Epithelial cell of proximal tubule (primary cell): ENCODE measurements at places on chromosomes 6 and 20. TPM values are rescaled to one million over a fixed set of nuclear protein-coding genes. Genes with fewer than 3 reads are reported as not detected.

The HLA-DRB1 gene
- not detected in 2 replicates for total RNA-seq

DNA sequence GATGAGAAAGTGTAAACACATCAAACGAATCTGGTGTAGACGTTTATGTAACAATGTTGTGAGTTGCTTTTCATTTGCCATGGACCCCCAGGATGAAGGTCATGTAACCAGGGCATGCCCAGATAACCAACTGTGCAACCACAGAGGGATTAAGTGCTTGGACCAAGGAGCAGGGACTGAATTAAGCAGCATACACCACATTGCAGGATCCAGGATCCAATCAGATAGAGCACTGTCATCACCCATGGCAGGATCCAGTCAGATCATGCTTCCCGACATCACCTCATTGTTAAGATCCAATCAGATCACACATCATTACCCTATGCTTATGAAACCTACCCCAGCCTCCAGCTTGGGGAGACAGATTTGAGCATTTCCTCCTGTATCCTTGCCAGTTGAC is 74.3 kb upstream of the RCAN2 start:
- DNase-seq: no peak

- DNase-seq: no peak
Observed at GRCh38 chr6:98787435-98787834, 46.9 kb upstream of the POU3F2 start.

GRCh38 chr6:128504003-128504654 is 16.3 kb downstream of the PTPRK start:
- no peak for DNase-seq

DNA sequence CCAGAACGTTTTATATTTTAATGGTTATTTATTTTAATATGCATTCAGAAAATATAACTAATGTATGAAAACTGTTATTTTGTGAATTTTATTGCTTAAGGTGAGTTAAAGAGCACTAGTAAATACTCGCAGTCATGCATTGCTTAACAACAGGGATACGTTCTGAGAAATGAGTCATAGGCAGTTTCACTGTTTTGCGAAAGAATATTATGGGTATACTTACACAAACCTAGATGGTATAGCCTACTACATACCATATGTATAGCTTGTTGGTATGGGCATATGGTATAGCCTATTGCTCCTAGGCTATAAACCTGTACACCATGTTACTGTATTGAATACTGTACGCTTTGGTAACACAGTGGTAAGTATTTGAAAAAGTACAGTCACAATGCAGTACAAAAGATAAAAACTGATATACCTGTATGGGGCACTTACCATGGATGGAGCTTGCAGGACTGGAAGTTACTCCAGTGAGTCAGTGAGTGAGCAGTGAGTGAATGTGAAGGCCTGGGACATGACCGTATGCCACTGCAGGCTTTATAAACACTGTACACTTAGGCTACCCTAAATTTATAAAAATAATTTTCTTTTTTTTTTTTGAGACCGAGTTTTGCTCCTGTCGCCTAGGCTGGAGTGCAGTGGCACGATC is 38.5 kb downstream of the ARFGEF2 start:
- no peak for DNase-seq

- DNase-seq: no peak
Observed at GRCh38 chr6:73858376-73858775, 162.4 kb downstream of the CD109 start.

GRCh38 chr6:885051-885590 is 192.2 kb upstream of the EXOC2 start:
- no peak for DNase-seq

DNA sequence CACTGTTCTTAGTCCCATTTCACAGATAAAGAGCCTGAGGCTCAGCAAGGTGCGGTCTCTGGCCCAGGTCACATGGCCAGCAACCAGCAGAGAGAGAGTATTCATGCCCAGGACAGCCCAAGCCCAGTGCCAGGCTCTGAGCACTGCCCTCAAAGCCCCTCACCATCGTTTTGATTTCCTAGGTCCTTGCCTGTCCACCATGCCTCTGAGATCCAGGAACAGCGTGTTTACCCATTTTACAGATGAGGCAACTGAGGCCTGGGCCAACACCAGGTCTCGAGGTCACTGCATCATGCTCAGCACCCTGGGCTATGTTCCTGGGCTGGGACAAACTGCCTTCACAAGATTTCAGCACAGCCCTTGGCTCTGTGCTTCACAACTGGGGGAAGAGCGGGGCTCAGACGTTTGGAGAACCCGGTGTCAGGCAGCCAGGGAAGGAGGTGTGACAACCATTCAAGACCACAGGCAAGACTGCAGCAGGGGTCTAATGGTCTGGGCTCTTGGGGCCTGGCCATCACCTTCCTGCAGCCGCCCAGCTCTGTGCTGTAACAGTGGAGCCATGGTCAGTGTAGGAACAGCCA is 1.3 kb upstream of the BPIFA2 start:
- no peak for DNase-seq

GRCh38 chr20:2751878-2752566 is 48.4 kb downstream of the CPXM1 start:
- no peak for DNase-seq

GRCh38 chr20:44959638-44960102 is 527 bp downstream of the TOMM34 start:
- DNase-seq: no peak

The MRAP2 gene
- total RNA-seq: 0.17 TPM in 1 of 2 replicates, not detected in the other

The JAG1 gene
- 26.3 and 42.8 TPM in 2 replicates for total RNA-seq

The CLPSL2 gene
- not detected in 2 replicates for total RNA-seq

DNA sequence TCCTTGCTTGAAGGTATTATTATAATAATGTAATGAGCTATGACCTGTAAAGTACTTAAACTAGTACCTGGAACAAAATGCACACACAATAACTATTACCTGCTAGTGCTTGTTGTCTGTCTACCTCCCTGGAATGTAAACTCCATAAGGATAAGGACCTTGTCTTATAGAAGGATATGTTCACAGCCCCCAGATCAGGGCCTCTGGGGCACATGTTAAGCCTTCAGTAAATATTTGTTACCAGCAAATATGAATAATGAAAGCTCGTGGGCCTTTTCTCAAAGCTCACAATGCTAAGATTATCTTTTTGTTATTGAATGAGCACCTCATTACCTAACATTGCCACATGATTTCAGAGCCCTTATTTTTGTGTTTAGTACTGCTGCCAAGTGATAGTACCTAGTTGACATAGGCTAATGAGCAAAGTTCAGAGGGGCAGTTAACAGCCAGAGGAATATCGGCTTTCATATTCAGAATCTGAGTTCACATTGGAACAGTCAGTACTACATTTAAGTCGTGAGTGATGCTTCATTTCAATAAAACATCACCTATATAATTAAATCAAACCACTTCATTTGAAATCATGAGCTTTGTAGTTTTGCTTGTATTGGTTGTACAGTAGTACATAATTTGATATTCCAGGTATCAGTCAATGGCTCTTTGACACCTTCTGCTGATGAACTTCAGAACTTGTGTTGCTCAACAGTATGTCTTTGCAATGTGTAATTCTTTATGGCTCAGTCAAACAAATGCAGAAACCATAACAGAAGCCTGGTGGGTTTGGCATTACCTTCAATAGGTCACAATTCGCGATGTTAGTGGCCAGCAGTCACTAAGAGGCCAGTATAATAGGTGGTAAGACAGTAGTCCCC is 11.8 kb upstream of the SMLR1 start:
- DNase-seq: no peak

DNA sequence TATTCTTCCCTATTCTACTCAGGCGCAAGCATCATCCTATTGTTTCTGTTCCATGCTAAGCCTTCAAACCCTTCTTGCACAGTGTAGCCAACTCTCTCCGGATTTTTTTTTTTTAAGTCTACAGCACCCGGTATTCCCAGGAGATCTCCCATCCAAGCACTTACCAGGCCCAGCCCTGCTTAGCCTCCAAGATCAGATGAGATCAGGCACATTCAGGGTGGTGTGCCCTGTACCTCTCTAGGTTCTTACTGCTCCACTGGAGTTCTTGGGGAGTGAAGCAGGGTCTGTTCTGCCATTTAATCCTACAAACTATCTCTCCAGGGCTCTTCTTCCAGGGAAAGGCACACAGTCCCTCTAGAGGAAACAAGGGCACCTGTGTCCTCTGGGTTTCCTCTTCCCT is 14.9 kb upstream of the NUP153 start:
- DNase-seq: no peak

- no peak for DNase-seq
Observed at GRCh38 chr6:44091981-44092884, 35.0 kb downstream of the MRPL14 start.

- no peak for DNase-seq
Observed at GRCh38 chr6:42295181-42295580, 77.5 kb upstream of the MRPS10 start.

The XKR7 gene
- under 0.01 and 0.17 TPM in 2 replicates for total RNA-seq

The CFAP206 gene
- total RNA-seq: 0.40 and 1.2 TPM in 2 replicates

The BFSP1 gene
- 2.3 and 4.4 TPM in 2 replicates for total RNA-seq

- no peak for DNase-seq
Observed at GRCh38 chr6:107620732-107621131, 130.8 kb downstream of the SOBP start.

The DZANK1 gene
- 1.3 and 1.4 TPM in 2 replicates for total RNA-seq

DNA sequence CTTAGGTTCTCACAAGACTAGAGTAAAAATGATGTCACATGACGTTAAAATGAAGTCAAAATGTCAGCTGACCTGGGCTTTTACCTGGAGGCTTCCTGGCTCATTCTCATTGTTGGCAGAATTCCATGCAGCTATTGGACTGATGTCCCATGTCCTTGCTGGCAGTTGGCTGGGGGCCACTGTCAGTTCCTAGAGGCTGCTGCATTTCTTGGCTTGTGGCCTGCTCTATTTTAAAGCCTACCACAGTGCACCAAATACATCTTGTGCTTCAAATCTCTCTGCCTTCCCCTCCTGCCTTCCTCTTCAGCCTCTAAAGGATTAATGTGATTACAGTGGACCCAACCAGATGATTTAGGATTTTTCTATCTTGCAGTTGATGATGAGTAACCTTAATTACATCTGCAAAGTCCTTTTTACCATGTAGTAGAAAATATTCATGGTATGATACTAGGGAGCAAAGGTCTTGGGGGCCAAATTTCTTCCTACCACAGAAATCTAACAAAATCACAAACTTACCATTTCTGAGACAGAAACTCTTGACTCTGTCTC is 81.9 kb downstream of the FIG4 start:
- DNase-seq: no peak

GRCh38 chr6:142329486-142330113 is 27.8 kb downstream of the ADGRG6 start:
- no peak for DNase-seq

GRCh38 chr20:38812709-38813573 is 7.4 kb downstream of the PPP1R16B start:
- DNase-seq: no peak

The C6orf141 gene
- 8.2 and 11.6 TPM in 2 replicates for total RNA-seq

The ZKSCAN4 gene
- 1.5 and 3.7 TPM in 2 replicates for total RNA-seq

The ZNF831 gene
- total RNA-seq: not detected in 2 replicates

- DNase-seq: no peak
Observed at GRCh38 chr6:143449714-143450452, 612 bp downstream of the ADAT2 start.

DNA sequence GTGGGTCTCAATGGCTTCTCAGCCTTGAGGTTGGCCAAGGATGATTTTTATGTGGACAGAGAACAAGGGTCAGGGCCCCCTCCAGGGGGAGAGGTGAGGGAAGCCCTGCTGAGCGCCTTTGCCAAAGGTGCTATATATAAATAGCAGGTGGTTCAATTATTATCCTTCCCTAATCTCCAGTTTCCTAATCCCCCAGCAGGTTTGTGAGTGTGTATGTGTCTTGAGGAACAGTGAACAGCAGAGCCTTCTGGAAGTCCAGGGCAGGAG is 3.2 kb upstream of the SIRPA start:
- no peak for DNase-seq

DNA sequence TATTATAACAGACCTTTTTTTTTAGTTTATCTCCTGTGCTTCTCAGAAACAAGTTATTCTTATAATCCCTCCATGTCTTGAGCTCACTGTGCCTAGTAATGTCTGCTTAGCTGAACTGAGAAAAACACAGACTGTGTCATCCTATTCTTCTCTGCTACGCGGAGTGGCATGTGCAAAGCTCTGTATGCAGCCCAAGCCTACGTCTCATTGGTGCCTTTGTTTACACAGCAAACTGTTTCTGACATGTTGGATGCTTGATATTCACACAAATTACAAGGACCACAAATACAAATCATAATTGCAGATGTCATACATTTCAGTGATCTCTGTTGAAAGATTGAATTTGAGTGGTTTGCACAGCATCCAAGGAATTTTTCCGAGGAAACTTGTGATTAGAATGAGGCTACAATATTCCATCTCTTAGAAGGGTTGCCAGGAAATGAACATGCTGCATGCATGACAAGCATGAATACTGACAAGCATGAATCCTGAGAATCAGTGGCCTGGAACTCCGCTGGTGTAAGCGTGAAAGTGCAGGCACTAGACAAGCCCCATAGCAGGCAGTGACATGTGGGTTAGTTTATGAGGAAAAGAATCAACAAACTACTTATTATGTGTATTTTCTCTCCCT is 128.4 kb upstream of the SGK1 start:
- DNase-seq: no peak

The NOX3 gene
- total RNA-seq: 0.07 TPM in 1 of 2 replicates, not detected in the other

DNA sequence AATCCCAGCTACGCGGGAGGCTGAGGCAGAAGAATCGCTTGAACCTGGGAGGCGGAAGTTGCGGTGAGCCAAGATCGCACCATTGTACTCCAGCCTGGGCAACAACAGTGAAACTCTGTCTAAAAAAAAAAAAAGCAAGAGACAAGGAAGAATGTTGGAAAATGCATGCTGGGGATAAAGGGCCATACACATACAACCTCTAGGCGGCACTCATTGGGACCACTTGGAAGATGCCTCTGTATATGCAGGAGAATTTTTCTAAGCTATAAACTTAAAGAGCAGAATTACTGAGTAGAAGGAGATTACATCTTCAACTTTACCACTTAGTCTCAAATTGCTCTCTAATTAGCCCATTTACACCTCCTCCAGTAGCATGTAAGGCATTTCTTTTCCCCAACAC is 42.8 kb downstream of the ZBTB9 start:
- no peak for DNase-seq
